HTR-8/SVneo (cell line): ENCODE measurements at places on chromosomes 7 and 10.

DNA sequence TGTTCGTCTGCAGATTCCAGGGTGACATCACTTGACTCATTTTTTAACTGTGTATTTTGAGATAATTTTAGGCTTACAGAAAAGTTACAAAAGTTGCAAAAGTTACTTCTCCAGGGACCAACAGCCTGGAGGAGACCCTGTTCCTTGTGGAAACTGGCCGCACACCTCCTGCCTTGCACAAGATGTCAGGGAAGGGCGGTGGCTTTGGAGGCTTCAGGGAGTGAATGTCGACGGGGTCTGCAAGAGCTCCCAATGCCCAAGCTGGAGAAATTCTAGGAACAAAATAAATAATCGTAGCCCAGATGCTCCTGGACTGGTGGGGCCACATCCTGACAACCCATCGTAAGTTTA is 62.2 kb upstream of the FAM20C start:
- no peak for DNase-seq

GRCh38 chr7:94492601-94493000 is 17.0 kb upstream of the CASD1 start:
- DNase-seq = no peak

GRCh38 chr7:117112640-117113039 is 159.3 kb downstream of the ST7 start:
- DNase-seq = no peak

GRCh38 chr10:104897696-104898095 is 256.6 kb downstream of the SORCS3 start:
- DNase-seq = no peak

GRCh38 chr10:13593535-13593934 is 6.8 kb downstream of the PRPF18 start:
- DNase-seq = no peak

DNA sequence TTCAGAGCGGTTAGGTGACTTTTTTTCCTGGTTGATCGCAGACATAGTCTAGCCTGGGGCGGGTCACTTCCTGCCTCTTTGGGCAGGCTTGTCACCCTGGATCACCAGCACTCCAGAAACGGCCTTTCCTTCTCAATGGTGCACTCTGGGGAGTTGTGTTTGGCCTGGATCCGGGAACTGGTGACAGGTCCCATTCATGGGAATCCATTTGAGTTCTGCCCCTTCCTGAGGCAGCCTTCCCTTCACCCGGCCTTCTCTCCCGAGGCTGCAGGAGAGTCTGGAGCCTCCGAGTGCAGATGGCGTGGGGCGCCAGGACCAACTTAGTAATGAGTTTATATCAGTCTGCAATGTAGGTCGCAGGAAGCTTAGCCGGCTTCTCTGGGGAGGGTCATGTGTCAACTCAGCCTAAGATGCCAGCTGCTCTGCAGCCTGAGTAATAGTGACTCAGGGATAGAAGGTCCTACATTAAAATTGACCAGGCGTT is 54.2 kb downstream of the TACR2 start:
- no peak for DNase-seq

- no peak for DNase-seq
Measured at GRCh38 chr7:120538335-120538734, 265.4 kb downstream of the KCND2 start.

DNA sequence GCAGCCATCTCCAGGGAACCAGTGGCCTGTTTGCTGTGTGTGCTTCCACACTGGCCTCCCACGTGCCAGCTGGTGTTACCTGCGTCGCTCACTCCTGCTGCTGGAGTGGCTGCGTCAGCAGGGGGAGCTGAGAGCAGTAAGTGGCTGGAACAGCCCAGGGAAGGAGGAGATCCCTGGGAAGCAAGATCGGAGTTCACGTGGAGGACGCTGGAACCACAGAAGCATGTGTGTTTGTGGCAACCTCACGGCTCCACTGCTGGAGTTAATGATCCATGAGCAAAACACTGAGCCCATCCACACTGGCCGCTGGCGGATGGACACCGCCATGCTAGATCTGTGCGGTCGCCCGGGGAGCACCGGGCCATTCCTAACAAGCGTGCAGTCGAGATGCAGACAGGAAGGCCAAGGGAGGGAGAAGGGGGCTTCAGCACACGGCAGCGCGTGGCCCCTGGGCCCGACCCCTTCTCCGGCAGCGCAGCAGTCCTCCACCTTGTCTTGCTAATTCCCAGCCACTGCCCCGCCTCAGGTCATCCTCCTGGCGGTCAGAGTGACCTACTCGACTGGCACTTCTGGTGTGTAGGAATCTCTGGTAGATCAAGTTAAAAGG is 68.5 kb upstream of the EEPD1 start:
- peak; percentile 41 for DNase-seq

DNA sequence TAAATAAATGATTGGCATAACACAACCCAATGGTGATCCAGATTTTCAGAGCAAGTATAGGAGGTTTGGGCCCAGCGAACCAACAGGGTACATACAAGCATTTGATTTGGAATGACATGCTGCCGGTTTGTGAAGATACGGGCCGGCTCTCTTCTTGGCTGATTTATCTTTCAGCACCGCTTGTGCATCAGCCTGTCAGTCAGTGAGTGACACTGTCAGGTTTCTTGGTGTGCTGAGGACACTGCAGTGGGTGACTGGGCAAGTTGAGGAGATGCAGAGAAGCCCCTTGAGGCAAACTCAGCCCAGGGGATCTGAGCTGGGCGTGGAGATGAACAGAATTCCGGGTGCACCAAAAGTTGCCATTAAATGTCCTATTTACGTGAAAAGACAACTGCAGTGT is 194.5 kb downstream of the SNX10 start:
- no peak for DNase-seq
